ENCODE measurements at places on chromosomes 16 and 17.

DNA sequence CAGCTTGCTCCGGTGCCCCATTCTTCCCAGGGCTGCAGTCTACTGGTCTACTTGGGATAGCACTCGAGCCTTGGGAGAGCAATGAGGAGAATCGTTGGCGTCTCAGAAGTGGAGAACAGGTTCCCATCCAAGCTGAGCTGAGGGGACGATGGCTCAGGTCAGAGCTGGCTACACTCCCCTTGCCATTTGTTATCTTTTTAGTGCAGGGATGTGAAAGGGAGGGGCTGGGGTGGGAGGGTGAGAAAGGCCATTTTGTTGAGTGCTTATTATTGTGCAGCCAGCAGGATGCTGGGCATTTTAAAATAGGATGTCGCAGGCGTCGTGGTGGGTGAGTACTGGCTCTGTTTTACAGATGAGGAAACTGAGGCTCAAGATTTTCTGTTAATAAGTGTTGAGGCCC, 410.8 kb downstream of the SNX29 start:
- DNase-seq, result no peak

DNA sequence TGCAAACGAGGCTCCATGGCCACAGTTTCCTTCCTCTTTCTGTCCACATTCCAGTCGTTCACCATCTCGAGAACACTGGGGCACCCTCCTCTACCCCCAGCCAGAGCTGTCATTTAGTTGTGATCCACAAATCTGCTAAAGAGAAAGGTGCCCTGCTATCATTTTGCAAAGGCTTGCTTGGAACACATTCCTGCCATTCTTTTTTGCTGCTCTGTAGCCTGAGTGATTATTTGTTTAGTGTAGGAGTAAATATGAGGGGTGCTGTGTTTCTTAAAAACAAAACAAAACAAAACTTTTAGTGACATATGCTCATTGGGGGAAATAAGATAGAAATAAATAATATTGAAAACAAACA, 166.7 kb downstream of the PRKCA start:
- peak; percentile 61 for DNase-seq

- no peak for DNase-seq
Observed at GRCh38 chr16:87959391-87959990, 8.3 kb downstream of the BANP start.

DNA sequence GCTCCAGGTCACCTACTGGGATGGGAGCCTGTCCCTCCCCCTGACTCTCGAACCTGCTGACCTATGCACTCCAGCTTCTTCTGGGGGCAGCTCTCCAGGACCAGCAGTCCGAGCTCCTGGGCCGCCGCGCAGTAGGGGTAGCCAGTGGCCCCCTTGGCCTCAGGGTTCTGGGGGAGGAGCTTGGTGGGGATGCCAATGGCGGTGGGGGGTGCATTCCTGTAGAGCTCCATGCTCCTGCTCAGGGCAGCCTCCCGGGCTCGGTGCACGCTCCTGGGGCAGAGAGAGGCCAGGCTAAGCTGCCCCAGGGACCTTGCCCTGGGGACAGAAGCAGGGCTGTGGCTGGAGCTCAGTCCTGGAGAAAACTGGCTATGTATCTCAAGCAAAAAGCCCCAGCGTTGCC, 7.7 kb upstream of the SPATA2L start:
- no peak for DNase-seq

DNA sequence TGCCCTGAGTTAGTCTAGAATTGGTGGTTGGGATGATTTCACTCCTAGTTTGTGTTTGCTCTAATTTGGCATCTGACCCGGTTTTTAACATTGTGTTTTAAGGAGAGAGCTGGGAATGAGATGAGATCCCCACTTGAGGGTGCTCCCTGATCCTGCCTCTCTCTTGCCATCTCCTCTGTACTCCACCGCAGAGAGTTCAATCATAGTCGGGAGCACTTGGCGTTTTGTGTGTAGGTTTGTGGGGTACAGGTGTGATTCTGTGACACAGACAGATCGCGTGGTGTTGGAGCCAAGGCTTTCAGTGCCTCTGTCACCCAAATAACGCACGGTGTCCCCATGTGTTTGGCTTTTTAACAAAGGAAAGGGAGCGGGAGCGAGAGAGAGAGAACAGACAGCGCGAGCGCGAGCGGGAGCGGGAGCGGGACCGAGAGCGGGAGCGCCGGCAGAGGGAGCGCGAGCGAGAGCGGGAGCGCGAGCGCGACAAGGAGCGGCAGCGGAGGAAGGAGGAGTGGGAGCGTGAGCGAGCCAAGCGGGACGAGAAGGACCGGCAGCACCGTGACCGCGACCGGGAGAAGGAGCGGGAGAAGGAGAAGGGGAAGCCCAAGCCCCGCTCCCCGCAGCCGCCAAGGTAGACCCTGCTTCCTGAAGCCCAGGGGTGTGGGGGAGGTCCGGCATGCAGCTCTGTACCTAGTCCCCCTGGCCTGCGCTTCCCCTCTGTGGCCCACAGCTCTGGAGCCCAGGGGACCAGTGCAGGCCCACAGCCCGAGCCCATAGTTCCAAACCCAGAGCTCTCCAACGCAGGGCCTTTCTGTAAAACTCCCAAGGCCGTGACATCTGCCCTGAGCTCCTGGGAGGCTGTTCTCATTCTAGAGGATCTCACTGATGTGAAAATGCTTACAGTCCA, 27.2 kb upstream of the IL17C start:
- DNase-seq, result no peak

GRCh38 chr16:30457743-30458560, 12.3 kb upstream of the SEPHS2 start:
- no peak for DNase-seq
